ENCODE measurements at places on chromosomes 12 and 14. TPM values are rescaled to one million over a fixed set of nuclear protein-coding genes. Genes with fewer than 3 reads are reported as not detected.

DNA sequence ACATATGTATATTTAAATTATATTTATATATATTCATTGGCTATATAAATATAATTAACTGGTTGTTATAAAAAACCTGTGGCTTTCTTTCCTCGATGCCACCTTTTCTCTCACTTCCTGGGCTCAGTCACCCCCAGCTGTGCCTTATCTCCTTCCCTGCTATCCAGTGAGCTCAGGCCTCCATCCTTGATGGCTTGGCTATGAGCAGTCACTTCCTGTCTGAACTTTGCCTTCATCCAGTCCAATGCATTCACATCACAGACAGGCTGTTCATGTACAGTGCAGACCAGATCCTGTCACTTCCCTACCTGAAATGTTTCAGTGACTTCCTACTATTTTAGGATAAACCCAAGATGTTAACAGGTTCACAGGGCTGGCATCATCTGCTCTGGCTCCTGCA, 115.3 kb upstream of the PRB2 start:
- no peak for DNase-seq

GRCh38 chr12:115158816-115159215, 474.8 kb upstream of the TBX3 start:
- no peak for DNase-seq

DNA sequence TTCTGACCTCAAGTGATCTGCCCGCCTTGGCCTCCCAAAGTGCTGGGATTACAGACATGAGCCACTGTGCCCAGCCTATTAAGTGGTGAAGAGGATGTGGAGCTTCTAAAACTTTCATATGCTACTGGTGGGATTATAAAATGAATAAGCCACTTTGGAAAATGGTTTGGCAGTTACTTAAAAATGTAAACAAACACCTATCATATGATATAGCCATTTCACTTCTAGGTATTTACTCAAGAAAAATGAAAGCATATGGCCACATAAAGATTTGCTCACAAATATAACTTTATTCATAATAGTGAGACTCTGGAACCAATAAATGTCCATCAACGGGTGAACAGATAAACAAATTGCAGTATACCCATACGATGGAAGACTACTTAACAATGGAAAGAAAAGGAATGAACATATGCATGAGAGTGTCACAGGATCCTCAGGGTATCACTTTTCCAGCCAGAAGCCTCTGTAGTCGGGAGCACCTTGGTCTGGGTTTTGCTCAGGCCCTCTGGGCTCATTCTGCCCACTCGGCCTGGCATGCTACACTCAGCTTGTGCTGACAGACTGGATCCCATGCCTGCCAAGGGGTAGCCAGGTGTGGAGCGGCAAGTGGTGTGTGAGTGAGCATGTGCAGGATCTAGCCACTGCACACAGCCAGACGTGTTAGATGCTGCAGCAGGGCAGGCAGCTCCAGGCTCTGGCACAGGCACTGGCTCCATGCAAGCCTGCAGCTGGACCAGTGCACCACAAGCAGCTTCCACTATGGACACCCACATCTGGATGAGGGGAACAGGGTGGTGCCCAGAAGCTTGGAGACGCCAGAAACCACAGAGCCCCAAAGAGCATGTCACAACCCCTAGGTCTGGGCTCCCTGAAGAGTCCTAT, 213.2 kb upstream of the DIO3 start:
- no peak for DNase-seq

DNA sequence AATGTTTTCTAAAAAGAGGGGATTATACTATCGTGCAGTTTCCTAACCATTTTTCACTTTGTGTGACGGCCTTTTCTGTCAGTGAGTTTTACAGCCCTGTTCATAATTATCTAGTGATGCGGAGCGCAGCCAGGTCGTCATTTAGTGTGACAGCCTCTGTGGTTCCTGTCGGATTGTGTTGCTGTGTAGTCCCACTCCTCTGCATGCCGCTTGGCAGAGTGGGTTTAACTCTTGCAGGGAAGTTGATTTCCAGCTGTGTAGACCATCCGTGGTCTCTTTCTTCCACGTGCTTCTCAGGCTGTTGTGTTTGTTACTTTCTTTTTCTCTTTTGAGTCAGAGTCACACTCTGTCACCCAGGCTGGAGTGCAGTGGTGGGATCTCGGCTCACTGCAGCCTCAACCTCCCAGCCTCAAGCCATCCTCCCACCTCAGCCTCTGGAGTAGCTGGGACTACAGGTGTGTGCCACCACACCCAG, 8.6 kb downstream of the RAN start:
- DNase-seq = no peak

DNA sequence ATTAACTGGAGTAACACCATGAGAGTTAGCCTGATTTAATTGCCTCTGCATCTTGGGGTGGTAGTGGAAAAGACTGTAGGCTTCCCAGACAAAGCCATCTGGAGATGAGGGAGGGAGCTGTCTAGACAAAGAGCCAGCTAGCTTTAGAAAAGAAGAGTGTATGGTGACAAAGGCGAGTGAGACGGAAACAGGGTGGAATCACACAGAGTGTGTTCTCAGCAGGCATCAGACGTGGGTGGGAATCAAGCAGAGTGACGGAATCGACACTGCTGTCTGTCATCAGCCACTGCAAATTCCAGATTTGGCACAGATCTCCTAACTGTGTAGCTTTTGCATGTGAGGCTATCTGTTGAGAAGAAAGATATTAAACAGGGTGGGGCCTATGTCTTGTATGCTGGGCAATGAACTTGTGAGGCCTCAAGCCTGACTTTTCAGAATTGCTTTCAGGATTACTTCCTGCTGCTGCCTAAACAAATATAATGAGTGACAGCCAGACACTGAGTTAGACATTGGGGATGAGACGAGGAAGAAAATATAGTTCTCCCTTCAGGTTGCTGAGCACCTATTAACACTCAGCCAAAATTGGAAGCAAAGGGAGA, 236.5 kb upstream of the GRIP1 start:
- no peak for DNase-seq

- DNase-seq = no peak
These were observed 19.2 kb downstream of the CLIP1 start for GRCh38 chr12:122403115-122403770.

- DNase-seq = peak; percentile 88
These were observed 38.7 kb downstream of the GLT8D2 start for GRCh38 chr12:104011253-104011652.

GRCh38 chr12:52313926-52314325, 7.3 kb downstream of the KRT83 start:
- DNase-seq = no peak

Gene GTF2A1
- 30.9 TPM for total RNA-seq

Gene SIX1
- 1.3 TPM for total RNA-seq

DNA sequence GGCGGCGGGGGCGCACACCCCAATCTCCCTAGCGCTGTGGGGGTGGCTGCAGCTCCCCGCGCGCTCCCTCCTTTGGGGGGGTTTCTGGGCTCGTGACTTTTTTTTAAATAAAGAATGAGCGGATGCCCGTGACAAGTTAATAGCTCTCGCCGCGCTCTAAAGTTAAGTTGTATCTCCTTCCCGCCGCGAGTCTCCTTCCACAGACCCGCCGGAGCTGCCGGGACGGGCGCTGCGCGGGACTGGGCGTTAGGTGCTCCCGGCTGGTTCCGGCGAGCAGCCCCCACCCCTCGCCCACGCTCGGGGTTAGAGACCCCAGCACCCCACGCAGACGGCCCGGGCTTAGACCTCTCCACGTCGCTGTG, 82.6 kb upstream of the HMGA2 start:
- no peak for DNase-seq

Gene IAPP
- total RNA-seq = not detected

DNA sequence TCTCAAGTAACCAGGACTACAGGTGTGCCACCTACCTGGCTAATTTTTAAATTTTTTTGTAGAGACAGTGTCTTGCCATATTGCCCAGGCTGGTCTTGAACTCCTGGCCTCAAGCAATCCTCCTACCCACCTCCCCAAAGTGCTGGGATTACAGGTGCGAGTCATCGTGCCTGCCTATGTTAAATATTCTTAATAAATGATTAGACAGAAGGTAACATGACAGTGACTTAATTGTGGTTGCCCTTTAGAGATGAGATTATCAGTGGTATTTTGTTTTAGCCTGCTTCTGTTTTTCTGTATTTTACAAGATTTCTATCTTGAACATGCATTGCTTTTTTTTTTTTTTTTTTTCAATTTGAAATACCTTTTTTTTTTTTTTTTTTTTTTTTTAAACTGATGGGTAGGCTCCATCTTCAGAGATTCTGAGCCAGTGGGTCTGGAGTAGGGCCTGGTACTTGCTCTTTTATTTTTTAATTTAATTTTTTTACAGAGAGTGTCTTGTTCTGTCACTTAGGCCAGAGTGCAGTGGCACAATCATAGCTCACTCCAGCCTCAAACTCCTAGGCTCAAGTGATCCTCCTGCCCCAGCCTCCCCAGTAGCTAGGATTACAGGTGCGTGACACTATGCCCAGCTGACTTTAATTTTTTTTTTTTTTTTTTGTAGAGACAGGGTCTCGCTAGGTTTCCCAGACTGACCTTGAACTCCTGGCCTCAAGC, 88.4 kb downstream of the BORCS5 start:
- DNase-seq = no peak

DNA sequence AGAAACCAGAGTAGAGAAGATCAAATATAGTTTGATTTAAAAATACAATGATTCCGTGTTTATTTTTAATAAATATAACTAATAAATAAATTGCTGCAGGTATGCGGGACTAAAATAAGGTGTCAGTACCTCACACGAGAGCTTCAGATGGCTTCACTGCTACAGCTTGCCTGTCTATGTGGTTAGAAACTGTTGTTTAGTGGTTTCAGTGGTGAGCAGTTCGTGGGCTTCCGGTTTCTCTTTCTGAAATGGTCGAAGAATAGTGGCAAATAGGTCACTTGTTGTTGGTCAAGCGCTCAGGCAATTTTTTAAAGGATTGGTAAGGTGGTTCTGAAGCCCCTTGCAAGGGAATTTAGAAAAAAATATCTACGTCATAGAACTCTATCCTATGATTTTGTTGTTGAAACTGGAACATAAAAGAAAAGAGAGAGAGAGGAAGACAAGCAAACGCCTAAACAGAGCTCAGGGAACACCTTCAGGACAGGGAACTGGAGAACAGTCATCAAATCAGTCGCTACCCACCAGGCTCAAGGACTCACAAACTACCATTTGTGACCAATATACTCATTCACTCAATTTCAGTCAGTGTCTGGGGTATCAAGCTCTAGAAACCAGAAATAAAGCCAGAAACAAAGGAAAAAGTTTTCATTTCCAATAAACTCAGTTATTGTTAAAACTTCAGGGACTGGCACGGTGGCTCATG, 31.3 kb downstream of the GABARAPL1 start:
- DNase-seq = no peak

- no peak for DNase-seq
These were observed 186.0 kb upstream of the HMGA2 start for GRCh38 chr12:65638324-65638723.

GRCh38 chr12:98763656-98764055, 118.6 kb downstream of the APAF1 start:
- DNase-seq = peak; percentile 62

GRCh38 chr12:106584104-106585064, 1.6 kb downstream of the RFX4 start:
- DNase-seq = no peak

- DNase-seq = no peak
These were observed 209.9 kb downstream of the PHETA1 start for GRCh38 chr12:111158992-111159391.

Gene KRT73
- not detected for total RNA-seq

DNA sequence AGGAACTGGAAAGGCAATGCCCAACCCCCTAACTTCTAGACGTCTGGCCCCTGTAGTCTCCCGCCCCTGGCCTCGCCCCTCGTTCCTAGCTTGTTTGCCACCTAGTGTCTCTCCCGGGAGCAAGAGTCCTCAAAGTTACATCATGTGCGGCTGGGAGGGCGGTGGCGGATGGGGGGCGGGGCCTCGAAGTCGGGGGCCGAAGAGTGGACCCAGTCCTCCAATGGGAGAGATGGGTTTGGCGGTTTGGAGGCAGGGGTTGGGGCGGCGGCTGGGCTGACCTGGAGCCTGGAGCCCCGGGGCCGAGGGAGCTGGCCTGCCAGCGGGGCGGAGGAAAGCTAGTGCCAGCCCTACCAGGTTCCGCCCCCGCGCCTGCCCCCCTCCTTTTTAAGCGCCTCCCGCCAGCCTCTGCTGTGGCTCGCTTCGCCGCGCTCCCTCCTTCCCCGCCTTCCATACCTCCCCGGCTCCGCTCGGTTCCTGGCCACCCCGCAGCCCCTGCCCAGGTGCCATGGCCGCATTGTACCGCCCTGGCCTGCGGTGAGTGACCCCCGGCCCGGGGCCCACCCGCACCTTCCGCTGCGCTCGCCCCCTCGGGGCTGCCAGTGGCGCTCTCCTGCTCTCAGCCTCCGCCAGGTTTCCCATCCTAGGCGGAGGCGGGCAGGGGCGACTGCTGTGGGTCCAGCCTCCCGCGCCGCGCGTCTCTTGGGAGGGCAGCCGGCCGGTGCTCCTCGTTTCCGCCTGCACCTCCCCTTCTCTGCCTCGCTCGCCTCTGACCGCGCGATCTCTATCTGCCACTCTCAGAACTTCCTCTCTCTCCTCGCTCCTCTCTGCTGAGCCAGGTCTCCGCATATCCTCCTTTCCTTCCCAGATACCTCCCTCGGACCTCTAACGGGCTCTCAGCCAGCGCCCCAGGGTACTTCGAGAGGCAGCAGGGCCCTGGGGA, at the start of gene PCK2:
Gene PCK2 (plus strand): TSS at position 411 of the 940 bp plus-strand sequence. CDS start 95 bp downstream, at position 506.
- DNase-seq = peak; percentile 88

DNA sequence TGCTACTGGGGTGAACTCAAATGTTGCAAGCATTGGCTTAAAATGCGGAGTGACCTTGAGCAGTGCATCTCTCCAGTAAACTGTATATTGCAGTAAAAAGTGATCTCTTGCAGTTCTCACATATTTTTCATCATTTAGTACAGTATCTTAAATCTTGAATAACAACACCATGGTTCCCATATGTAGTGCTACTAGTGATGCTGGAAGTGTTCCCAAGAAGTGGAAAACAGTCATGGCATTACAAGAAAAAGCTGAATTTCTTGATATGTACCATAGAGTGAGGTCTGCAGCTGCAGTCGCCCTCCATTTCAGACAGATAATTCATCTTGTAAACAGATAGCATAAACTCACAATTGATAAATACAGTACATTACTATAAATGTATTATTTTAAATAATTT, 42.9 kb upstream of the TSPAN8 start:
- no peak for DNase-seq

DNA sequence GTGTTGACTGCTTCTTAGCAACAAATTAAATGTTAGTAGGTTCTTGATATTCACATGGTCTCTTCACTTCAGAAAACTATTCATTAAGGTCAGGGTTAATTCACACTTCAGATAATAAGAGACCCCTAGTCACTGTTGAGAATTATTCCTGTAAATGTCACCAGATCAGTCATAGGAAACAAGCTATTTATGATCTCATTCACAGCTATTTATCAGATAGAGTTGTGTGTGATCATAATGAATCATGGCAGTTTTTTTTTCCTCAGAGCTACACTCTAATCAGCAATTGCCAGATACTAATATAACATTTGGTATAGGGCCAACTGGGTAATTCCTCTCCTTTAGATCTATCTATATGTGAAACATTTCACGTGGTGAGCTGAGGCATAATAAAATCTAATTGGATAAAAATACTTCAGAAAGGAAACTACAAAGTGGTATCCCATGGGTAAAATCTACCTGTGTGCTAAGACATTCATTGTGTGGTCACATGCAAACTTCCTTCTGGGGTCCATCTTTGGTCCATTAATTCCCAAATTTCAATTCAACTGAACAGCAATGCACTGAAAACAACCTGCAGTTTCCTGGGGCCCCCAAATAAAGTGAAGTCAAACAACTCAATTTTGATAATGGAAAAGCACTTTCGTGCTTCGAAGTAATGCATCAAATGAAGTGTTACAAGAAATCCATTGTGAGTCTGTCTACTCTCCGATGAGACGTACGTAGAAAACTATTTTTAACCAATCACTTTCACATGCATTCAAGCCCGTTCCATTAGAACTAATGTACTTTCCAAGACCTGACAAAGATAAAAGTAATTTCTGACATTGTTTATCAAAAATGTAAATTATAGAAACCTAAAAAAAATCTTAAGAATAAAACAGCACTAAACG, 197.0 kb downstream of the ACSS3 start:
- DNase-seq = no peak
